IMR-90 (cell line): ENCODE measurements at places on chromosomes 12 and 14. TPM values are rescaled to one million over a fixed set of nuclear protein-coding genes. Genes with fewer than 3 reads are reported as not detected.

The CRACR2A gene
- total RNA-seq = 0.54 and 0.83 TPM in 2 replicates

The CBLN3 gene
- total RNA-seq = 0.56 and 0.72 TPM in 2 replicates

The MIP gene
- not detected in 2 replicates for total RNA-seq

The ATL1 gene
- total RNA-seq = 10.3 and 12.2 TPM in 2 replicates

DNA sequence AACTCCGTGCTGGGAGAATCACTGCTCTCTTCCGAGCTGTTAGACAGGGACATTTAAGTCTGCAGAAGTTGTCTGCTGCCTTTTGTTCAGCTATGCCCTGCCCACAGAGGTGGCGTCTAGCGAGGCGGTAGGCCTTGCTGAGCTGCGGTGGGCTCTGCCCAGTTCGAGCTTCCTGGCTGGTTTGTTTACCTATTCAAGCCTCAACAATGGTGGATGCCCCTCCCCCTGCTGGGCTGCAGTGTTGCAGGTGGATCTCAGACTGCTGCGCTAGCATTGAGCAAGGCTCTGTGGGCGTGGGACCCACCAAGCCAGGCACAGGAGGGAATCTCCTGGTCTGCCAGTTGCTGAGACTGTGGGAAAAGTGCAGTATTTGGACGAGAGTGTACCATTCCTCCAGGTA is 43.7 kb downstream of the GPR137C start:
- no peaks in the 10 kb centered on the region for H3K36me3 ChIP-seq
- H3K27me3 ChIP-seq = no peaks in the 10 kb centered on the region
- H3K4me1 ChIP-seq = no peaks in the 10 kb centered on the region
- no peak overlapping the region for H3K4me3 ChIP-seq

DNA sequence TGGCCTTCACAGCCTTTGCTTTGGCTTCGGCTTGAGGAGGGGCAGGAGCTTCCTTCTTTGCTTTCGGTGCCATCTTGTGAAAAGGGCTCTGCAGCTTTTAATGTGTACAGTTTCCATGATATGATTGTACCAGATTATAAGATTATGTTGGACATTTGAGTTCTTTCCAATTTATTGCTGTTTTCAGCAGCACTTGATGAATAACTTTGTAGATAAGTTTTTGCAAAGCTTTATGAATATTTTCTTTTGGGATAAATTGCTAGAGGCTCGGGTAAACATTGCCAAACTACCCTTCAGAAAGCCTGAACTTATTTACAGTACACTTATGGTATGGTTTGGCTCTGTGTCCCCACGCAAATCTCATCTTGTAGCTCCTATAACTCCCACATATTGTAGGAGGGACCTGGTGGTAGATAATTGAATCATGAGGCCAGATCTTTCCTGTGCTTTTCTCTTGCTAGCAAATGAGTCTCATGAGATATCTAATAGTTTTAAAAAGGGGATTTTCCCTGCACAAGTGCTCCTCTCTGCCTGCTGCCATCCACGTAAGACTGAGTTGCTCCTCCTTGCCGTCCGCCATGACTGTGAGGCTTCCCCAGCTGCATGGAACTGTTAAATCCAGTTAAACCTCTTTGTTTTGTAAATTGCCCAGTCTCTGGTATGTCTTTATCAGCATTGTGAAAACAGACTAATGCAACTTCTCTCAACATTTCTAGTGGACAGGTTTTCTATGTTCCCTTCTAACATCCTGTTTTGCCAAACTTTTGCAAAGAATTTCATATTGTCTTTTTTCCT is 70.4 kb downstream of the RCOR1 start:
- DNase-seq = no peak
- no peaks in the 10 kb centered on the region for H3K27me3 ChIP-seq
- no peak overlapping the region for H3K27ac ChIP-seq
- no peaks in the 10 kb centered on the region for H3K4me1 ChIP-seq
- H3K4me3 ChIP-seq = no peak overlapping the region

DNA sequence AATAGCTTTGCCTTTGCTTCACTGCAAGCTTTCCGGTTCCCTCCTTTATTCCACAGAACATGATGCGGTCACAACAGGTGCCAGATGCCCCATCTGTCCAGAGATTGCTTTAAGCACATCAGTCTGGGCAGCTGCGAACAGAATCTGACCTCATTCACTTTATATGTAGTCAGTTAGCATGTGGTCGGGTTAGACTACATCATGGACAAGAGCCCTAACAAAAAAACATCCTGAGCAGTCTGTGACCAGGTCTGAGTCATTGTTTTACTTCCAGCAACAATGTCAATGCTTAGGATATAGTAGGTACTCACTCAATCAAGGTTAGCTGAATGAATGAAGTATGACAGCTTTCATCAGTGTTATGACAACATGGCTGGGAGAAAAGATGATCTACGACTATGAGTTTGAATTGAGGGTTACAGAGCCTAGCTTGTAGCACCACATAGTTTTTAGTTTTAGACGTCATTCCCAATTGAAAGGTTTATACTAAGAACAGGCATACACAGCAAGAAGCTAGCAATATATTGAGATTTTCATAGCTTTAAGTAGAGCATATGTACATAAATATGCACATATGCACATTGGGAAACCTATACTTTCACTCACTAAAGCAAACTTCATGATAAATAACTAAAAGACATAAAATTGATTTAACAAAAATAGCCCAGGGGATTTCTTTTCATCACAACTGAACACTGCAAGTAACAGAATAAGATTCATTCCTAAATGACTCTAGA is 64.2 kb upstream of the TMCC3 start:
- H3K4me1 ChIP-seq = no peaks in the 10 kb centered on the region
- DNase-seq = peak; percentile 34
- H3K36me3 ChIP-seq = no peaks in the 10 kb centered on the region

DNA sequence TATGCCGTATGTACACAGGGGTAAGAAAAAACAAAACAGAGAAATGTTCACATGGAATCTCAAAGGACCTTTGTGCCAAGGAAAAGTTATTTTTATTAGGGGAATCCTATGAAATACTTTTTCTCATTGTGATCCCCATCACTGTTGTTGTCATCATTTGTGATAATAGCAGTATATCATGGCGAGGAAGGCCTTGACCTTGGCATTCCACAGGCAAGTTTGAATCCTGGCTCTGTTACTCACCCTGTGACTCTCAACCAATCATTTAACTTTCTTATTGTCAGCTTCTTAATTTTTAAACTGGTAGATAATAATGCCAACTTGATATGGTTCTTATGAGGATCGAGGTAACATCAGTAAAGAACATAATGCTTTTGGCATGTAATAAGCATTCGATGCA is 142.2 kb upstream of the DDHD1 start:
- no peak for DNase-seq
- no peaks in the 10 kb centered on the region for H3K36me3 ChIP-seq
- no peak overlapping the region for H3K27ac ChIP-seq
- H3K27me3 ChIP-seq = no peaks in the 10 kb centered on the region

GRCh38 chr14:73238941-73239340 is 1.6 kb downstream of the PAPLN start:
- H3K36me3 ChIP-seq = no peaks in the 10 kb centered on the region
- DNase-seq = no peak
- H3K4me1 ChIP-seq = peaks cover 21% of the 10 kb centered on the region

DNA sequence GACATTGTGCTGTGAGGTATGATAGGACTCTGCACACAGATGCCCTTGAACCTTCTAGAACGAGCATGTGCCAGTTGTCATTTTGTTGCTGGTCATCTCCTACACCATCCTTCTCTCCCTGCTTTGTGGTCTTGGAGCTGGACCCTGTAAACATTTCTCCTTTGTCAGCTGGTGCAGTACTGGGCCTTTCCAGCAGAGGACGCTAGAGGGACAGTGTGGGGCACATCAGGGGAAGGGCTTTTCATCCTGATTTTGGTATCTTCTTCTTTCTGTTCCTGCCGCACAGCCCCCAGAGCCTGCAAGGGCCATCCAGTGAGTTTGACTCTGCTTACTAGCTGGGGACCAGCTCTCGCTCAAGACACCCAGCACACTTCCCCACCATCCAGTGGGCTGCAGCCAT is 484.6 kb downstream of the AACS start:
- H3K27me3 ChIP-seq = no peaks in the 10 kb centered on the region
- DNase-seq = no peak
- H3K36me3 ChIP-seq = no peaks in the 10 kb centered on the region
- no peaks in the 10 kb centered on the region for H3K4me1 ChIP-seq
- no peak overlapping the region for H3K27ac ChIP-seq

DNA sequence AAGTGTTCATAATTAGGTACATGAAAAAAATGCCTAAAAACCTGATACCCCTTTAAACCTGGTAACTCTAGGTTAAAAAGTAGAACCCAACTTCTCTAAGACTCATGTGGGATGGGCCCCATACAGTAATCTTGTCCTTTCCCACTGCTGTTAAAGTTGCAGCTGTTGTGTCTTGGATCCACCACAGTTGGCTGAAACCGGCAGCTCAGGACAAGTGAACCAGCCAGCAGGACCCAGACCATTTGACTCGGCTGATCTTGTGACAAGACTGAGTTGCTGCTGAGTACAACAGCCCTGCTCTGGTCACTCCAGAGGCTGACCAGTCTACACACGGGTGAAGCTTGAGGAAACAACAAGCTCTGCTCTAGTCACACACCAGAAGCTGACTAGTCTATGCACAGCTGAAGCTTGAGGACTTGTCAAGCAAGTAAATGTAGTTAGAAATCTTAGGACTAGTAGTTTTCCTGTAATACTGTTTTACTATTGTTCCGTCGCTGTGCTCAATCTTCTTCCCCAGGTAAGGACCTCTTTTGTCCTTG is 60.6 kb downstream of the DHRS2 start:
- peaks cover 17% of the 10 kb centered on the region for H3K27me3 ChIP-seq

DNA sequence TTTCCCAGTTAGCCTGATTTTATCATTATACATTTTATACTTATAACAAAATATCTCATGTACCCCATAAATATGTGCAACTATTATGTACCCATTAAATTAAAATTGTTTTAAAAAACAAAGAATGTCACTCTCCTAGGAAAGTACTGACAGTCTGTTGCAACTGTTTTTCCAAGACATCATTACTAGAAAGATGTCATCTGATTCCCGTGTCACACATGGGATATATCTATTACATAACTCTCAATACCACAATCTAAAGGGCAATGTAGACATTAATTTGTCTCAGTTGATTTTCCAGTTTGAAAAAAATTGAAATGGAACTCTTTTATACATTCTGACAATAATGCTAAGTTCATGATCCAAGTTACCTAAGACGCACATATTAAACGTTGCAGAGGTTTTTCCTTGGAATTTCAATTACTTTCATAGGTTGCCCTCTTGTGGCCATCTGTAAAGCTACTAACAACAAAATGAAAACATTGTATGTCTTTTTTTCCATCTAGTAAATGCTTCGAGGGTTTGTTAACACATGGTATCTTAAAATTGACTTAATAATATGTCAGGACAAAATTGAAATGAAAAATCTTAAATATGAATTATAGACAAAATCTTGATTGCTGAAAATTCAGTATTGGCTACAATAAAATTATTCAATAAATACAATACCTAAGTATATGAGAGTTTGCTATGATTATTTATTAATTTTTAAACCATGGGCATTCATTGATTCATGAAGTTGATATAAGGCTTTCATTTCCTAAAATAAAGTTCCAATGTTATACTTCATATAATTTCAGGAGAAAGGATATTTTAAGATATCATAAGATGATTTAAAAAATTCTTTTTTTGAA is 131.6 kb downstream of the PPFIA2 start:
- no peaks in the 10 kb centered on the region for H3K36me3 ChIP-seq
- H3K4me3 ChIP-seq = no peak overlapping the region
- H3K27me3 ChIP-seq = no peaks in the 10 kb centered on the region
- no peak overlapping the region for H3K27ac ChIP-seq
